Sigmoid colon (tissue), 7 donors: ENCODE measurements at places on chromosomes 3 and 15.

- DNase-seq: no peak
These were observed 626.8 kb downstream of the GRM7 start for GRCh38 chr3:7487763-7488162.

- DNase-seq: no peak
These were observed 46.5 kb upstream of the LARS2 start for GRCh38 chr3:45341876-45342275.

DNA sequence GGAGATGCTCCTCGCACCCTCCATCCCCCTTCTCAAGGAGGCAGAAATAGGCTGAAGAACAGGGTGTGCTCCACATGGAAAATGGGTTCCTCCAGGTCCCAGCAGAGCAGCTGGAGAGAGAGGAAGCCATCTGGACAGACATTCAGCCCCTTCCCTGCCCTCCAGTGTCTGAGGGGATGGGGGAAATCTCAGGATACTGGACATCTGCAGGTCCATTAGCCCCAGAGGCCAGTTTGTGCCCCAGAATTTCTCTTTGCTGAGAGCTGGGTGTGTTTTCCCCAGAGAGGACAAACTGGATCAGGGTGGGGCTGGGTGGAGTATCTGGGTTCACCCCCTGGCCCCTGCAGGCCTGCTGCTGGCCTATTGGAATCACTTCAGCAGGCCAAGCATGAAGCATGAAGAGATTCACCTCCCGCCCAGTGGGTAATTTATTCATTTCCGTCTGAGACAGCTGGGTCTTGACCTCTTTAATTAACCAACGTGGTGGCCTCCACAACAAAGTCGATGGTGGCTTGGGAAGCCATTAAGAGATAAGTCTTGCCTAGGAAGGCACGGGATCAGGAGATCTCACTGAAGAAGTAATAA, 4.6 kb downstream of the FAM3D start:
- peak; percentile 11 for DNase-seq

DNA sequence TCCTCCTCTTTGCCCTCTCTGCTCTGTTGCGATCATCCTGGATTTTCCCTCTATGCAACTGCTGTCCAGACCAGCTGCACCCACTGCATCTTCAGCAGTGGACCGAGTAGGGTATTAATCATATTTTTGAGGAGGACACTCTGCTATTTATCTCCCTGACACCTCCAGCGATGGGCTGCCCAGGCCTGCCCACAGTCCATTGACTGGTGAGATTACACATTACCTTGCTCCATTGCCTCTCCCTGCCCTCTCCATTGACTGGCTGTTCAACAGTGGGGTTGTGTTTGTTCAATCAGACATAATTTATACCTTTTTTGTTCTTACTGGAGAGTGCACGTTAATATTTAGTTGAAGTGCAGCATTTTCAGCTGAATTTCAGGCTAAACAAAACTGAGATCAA, 559.3 kb upstream of the ARRDC4 start:
- no peak for DNase-seq

- DNase-seq: no peak
These were observed 605.2 kb upstream of the NAALADL2 start for GRCh38 chr3:174253940-174254339.

DNA sequence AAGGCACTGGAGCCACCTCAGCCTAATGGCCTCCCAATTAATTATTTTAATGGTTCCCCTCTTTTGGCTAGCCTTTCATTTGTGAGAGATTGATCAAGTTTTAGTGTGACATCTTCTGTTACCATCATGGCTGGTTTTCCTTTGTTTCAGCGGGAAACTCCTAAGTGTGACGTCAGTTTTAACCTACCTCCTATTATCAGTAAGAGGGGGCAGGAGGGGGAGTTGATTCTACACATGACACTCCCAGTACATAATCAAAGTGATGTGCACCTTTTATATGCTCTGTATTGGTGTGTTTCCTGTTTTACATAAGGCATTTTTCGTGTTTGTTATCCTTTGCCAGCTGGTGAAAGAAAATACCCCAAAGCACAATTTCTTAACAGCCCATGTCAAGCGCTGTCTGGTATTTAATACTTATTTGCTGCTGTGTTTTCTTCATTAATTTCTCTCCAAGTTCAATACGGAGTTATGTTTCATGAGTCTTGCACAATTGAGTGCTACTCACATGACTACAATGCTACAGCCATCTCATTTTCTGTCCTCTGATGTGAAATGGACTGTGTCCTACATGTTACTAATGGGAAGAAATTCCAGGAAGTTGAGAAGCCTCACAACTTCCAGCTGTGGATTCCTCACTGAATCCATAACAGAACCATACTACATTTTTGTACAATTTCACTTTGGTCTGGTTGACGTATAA, 52.2 kb upstream of the POLR2M start:
- DNase-seq: no peak

DNA sequence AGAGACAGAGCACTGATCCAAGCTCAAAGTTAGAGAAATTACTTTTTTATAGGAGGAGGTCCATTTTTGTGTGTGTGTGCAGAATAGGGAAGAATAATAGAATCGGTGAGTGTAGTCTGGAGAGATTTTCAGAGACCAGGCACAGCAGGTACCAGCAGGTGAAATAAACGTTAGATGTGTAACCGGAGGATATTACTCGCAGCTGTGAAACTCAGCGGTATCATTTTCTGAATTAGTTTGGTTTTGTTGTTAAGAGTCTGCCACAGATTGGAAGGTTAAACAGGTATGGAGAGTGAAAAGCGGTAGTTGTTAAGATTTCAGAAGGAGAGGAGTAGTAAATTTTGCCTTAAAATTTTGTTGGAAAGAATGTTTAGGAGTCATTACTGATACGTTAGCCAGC, 69.9 kb downstream of the RGMA start:
- no peak for DNase-seq

- DNase-seq: no peak
These were observed 141.0 kb downstream of the LPP start for GRCh38 chr3:188294823-188295487.

DNA sequence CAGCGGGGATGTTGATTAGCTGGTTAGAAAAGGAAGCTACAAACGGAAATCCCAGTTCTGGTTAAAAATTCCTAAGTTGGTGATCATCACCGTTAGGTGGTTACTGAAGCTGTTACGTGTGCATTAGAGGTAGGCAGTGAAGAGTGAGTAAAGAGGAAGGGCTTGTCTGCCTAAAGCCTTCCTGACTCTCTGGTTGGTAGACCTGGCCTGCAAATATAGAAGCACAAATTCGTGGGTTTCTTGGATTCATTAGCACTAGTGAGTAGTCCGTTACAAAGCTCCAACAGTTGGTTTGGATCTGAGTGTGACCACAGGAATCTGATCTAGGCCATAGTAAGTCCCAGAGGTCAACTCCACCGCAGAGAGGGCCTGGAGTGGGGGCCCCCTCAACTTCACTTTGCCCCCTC, 174.0 kb upstream of the TP63 start:
- DNase-seq: no peak
